ENCODE measurements at places on chromosomes 13 and 19.
A peak's percentile ranks its signal among the peaks of the same experiment; 100 is the strongest.

DNA sequence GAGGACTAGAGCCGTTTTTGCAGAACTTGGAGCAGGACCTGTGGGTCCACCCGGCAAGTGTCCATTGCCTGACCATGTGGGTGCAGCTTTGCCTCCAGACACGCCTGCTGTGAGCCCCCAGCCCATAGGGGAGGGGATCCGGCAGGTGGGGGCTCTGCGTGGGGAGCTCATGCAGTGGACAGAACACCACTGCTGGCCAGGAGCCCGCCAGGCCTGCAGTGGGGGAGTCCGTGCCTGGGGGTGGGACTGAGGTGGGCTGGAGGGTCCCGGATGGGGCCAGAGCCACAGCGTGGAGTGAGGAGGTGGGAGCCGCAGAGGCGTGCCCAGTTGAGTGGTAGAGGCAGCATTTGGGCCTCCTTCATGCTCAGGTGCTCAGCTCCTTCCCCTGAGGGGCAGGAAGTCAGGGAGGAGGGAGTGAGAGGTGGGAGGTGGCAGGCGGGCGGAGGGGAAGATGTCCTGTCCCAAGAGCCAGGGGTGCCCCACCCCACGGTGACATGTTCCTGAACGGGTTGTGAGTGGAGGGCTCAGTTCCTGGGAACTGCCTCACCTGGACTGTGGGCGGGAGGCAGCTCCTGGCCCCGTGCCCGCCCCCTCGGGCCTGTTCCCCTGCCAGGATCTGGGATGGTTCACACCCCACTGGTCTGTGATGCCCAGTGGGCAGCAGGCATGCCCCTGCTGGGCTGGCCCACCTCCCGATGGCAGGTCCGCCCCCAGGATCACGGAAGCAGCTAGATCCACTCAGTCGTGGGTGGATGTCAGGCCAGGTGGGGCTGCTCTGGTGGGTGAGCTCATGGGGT is 8.8 kb downstream of the ADAT3 start:
- no peak for DNase-seq

DNA sequence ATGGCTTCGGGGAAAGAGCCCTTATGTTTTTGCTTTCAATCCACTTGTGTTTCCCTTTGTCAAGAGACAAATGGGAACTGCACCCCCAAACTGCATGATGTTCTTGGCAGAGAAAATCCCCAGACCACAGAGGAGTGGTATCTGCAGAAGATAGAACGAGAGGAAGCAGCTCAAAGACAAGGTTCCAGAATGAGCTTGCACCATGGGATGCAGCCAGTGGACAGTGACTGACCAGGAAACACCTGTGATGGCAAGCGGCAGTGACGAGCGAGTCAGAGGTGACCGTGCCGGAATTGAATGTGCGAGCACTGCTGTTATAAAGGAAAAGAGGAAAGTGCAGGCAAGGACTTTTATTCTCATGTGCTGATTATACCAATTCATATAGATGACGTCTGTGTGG is 46.3 kb downstream of the IRS2 start:
- DNase-seq = no peak

DNA sequence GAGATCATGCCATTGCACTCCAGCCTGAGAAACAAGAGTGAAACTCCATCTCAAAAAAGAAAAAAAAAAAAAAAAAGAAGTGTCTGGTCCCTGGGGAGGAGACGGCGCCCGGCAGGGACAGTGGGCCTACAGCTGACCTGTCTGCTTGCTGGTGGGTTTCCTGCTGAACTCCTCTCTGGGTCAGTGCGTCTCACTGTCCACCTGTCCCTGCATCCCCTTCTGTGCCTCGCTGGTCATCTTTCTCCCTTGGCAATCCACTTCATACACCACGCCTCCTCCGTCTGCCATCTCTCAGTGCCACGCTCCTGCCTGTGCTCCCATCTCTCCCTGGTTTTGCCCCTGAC is 63.4 kb downstream of the ACSBG2 start:
- DNase-seq = no peak

GRCh38 chr19:23777216-23777615 is 18.5 kb upstream of the ZNF681 start:
- DNase-seq = no peak

GRCh38 chr13:36559375-36559774 is 114.4 kb upstream of the SERTM1 start:
- no peak for DNase-seq

DNA sequence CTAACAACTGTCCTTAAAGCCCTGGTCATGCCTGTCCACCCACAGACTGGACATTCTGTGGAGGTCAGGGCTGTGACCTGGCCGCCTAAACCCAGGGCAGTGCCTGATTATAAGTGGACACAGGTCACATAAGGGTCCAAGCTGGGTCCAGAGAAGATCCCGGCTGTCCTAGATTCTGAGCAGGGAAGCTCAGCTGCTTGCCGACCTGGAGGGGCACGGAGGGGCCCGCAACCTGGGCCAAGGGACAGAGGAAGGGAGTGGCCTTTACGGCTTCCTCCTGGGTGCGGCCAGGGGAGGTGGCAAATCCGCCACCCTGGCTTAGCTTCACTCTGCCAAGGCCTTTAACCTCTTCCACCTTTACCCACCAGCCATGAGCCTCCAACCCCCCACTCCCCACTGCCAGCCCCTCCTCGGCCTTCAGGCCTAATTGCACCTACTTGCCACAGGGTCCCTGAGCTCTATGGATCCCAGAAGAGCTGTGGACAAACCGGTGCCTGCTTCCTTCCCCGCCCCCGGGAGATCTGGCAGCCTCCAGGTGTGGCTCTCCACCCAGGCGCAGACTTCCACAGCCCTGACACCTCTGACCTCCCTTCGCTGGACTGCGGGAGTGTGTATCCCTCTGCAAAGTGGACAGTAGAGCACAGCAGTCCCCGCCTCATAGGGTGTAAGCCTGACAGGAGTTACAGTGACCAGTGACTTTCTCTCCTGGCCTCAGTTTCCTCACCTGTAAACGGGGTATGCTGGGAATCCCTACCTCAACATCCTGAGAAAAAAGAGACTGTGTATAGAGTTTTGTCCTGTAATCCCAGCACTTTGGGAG is 1.7 kb downstream of the CD320 start:
- no peak for DNase-seq

DNA sequence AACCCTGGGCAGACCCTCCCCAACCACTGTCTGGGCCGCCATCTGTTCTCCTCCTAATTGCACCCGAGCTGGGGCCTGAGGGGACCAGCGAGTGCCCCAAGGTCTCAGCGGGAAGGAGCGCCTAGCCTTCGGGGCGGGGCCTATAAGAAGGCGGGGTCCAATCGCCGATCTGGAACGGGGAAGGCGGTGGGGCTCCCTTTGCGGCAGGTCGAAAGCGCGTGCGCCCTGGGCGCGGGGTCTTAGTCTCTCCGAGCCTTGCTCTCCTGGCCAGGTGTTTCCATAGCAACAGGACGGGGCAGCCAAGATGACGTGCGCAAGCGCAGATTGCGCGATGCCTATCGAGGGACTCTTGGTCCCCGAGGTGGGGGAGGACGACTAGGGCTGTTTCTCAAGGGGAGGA is 2.8 kb downstream of the MAST1 start:
- no peak for DNase-seq

DNA sequence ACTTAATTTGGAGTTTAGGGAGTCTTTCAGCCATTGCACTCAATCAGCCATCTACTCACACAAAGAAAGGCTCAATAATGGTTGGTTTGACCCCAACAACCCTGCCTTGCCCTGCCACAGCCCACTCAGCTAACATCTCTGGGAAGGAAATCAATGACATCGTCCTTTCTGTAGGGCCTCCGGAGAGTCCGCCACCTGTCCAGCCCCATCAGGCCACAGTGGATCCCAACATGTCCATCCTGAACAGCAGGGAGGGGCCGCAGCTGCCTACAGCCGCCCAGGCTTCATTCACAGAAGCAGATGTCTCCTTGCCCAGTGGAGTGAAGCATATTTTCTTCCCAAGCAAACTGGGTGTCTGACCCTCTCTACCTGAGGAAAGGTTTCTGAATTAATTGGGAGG is 4.2 kb upstream of the CDX2 start:
- no peak for DNase-seq

GRCh38 chr19:23787106-23787505 is 28.4 kb upstream of the ZNF681 start:
- DNase-seq = no peak

GRCh38 chr13:46633416-46633815 is 80.4 kb downstream of the LRCH1 start:
- peak; percentile 9 for DNase-seq

GRCh38 chr13:48159401-48159800 is 64.5 kb upstream of the MED4 start:
- peak; percentile 42 for DNase-seq

DNA sequence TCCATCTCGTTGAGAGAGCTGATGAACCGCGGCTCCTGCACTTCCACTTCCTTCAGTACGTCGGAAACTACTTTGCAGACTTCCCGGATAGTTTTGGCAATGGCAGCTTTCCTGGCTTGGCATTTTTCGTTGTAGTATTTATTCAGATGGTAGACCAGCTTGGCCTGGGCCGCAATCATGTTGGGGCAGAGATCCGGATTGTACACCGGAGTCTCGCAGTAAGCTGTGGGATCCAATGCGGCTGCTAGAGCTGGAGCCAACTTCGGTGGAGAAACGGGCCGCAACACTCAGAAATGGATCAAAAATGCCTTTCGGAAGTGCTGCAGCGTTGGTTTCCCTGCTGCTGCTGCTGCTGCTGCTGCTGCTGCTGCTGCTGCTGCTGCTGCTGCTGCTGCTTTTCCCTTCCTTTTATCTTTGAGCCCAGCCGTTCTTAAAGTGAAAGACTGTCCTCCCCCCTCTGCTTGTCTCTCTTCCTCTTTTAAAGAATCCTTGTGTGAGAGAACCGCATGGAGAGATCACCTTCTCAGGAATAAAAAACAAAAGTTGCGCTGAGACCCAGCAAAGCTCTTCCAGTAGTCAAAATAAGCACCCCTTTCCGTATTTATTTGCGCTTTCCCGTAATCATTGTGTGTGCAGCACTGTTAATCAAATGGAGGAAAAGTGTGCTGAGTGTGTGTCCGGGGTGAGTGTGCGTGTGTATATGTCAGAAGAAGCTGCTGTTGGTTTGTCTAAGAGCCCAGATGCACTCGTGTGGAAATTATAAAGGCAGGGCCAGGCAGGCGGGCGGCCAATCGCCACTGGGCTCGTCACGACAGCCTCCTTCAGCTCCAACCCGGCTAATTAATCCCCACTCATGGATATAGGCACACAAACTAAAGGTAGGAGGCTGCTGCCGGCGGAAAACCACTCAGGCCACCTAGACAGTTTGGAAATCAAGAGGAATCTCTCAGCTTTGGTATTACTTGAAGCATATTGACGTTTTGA is at the start of gene MAB21L1:
MAB21L1 (minus strand) TSS at position 730 of the 984 bp plus-strand sequence; CDS start at position 179, 551 bp downstream.
- DNase-seq = peak; percentile 54

DNA sequence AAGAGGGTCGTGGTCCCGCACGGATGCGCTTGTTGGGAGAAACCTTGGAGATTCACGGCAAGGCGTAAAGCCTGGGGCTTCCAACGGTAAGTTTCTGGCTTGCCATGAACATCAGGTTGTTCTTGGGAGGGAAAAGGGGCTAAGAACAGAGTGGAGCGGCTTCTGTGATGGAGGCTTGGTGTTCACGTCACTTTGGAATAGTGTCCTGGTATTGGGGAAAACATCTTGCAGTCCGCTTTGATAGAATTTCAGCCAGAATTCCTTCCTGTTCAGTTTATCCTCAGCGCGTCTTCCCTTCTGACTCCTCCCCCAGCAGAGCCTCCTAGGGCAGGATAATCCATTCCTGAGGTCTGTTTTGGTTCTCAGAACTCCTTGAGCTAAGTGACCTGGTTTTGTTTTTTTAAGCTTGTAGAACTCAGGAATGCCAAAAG is 2.0 kb downstream of the KCTD15 start:
- DNase-seq = no peak

Data from DMS 273 treated with DMSO at 0.1 percent for 48 hours (cell line).